ENCODE measurements at places on chromosomes 1 and 21.

- no peak for DNase-seq
Observed at GRCh38 chr1:226293553-226293920, 15.4 kb downstream of the LIN9 start.

DNA sequence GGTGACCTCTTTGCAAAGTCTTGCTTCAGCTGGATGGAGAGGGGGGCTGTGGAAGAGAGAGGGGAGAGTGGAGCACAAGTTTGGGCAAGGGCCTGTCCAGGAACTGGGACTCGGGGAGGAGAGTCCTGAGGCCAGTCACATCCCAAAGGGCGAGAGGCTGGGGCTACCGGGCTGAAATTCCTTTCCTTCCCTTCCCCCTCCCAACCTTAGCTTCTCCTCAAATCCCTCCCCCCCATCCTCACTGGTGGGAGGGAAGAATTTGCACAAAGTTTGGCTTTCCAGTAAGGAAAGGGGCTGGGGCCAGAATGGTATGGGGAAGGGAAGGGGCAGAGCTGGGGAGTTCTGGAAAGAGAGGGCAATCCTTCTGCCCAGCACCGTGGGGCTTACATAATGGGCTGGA is 854 bp downstream of the CNTN2 start:
- no peak for DNase-seq

GRCh38 chr1:211932231-211932932 is 101.8 kb upstream of the LPGAT1 start:
- DNase-seq, result no peak

DNA sequence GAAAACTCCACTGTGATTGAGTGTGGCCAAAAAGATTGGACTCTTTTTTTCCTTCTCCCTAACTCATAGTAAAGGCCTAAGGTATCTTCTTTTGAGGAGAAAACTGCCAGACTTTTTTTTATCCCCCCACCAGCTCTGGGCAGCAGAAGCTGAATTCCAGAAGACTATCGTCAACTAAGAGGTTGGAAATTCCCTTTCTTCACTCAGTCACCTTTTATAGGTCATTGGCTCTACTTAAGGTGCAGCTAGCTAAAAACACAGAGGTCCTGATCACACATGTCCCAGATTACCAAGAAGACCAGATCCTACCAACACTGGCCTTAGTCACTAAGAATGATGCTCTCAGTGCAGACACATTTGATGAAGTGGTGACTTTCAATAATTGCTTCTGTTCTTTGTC is 1441.2 kb downstream of the PLA2G4A start:
- DNase-seq, result no peak

DNA sequence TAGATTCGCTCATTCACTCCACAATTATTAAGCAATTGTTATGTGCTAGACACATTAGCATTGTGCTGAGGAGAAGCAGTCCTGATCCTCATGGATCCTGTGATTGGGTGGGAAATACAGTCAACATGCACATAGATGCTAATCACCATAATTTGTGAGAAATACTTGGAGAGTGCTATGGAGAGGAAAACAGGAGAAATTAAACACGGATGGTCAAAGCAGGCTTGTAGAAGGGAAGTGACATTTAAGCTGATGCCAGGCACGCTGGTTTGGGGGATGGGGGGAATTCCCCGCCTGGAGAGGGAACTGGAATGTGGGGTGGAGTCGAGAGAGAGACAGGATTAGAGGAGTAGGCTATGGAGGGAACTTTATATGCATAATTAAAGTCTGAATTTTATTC is 52.2 kb upstream of the L1TD1 start:
- DNase-seq, result no peak

DNA sequence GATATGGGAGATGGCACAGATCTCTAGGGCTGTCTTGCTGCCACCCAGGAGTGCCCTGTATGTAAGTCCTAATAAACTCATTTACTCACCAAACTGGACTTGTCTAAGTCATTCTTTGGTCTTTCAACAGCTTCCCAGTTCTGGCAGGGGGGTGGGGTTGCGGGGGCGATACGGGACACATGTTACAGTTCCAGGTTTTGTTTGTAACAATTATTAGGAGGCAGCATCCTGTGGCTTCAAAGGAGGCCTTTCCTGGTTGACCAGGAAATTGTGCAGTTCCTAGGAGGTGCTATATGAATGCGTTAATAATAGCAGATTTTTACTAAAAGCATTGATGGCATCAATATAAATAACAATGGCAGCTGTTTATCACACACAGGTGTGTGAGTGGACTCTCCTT is 42.7 kb upstream of the TRIM45 start:
- DNase-seq, result no peak

- no peak for DNase-seq
Observed at GRCh38 chr1:114337417-114337816, 173.6 kb downstream of the TRIM33 start.

GRCh38 chr21:31354604-31355443 is 10.8 kb upstream of the TIAM1 start:
- no peak for DNase-seq

DNA sequence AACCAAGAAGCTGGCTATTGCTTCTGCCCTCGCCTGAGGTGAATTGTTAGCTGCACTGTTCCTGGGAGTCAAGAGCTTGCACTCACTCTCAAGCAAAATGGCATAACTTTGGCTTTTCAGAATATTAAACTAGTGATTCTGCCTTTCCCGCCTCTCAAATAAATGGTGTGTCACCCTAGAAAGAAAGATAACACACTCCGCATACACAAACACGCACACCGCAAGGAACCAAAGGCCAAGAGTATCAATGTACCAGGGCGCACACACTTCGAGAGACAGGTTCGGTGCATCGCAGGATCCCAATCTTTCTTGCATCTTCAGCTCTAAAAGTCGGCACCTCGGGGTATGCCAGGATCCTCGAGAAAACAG is 470 bp upstream of the RTCA start:
- no peak for DNase-seq

GRCh38 chr1:96473791-96474434 is 247.7 kb upstream of the PTBP2 start:
- DNase-seq, result no peak

DNA sequence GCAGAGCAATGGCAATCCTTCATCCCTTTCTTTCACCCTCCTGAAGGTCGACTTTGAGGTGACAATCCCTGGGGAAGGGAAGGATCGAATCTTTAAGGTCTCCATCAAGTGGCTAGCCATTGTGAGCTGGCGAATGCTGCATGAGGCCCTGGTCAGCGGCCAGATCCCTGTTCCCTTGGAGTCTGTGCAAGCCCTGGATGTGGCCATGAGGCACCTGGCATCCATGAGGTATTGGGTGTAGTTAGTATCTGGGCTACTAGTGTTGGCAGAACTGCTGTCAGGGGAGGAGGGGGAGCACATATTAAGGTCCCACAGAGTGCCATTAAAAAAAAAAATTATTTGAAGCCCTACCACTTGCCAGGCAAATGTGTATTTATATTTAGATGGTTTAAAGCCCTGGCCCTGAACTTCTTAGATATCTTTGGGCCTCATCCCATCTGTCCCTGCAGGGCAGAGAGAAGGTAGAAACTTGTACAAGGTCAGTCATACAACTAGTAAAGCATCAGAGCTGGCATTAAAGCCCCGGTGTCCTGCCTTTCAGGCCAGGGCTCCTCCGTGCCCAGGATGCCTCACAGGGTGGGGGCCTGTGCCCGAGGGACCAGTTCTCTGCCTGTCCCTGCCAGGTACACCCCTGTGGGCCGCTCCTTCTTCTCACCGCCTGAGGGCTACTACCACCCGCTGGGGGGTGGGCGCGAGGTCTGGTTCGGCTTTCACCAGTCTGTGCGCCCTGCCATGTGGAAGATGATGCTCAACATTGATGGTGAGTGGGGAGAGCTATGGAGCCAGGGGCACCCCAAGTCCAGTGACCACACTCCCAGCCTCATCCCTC is 10.3 kb downstream of the AGO1 start:
- DNase-seq, result no peak

DNA sequence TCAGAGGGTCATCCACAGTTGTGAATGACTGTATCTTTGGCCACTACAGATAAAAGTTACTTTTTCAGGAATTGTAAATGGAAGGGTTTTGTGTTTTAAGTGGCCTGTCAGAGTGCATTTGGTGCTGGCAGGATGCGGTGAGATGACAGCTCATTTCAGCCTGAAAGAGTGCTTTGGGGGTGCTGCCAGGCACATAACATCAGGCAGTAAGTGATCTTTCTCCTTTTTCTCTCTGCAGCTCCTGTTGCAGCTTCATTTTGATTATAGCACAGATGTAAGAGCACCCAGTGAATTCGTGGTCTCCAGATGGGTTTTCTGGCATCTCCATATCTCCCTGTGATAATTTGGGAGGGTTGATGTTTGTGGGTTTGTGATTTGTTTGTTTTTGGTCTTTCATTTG is 14.8 kb upstream of the FAM163A start:
- no peak for DNase-seq

- no peak for DNase-seq
Observed at GRCh38 chr1:246134789-246135188, 372.3 kb downstream of the SMYD3 start.

GRCh38 chr1:94903280-94904009 is 23.5 kb downstream of the CNN3 start:
- DNase-seq, result no peak

- DNase-seq, result no peak
Observed at GRCh38 chr1:88973520-88974137, 18.8 kb downstream of the KYAT3 start.

- DNase-seq, result peak; percentile 46
Observed at GRCh38 chr1:107750364-107750959, 214.5 kb downstream of the VAV3 start.

GRCh38 chr1:48196237-48196636 is 26.3 kb upstream of the SLC5A9 start:
- DNase-seq, result no peak

GRCh38 chr1:118077331-118078045 is 107.5 kb downstream of the SPAG17 start:
- DNase-seq, result no peak

GRCh38 chr1:226884116-226884625 is 13.8 kb downstream of the PSEN2 start:
- no peak for DNase-seq

DNA sequence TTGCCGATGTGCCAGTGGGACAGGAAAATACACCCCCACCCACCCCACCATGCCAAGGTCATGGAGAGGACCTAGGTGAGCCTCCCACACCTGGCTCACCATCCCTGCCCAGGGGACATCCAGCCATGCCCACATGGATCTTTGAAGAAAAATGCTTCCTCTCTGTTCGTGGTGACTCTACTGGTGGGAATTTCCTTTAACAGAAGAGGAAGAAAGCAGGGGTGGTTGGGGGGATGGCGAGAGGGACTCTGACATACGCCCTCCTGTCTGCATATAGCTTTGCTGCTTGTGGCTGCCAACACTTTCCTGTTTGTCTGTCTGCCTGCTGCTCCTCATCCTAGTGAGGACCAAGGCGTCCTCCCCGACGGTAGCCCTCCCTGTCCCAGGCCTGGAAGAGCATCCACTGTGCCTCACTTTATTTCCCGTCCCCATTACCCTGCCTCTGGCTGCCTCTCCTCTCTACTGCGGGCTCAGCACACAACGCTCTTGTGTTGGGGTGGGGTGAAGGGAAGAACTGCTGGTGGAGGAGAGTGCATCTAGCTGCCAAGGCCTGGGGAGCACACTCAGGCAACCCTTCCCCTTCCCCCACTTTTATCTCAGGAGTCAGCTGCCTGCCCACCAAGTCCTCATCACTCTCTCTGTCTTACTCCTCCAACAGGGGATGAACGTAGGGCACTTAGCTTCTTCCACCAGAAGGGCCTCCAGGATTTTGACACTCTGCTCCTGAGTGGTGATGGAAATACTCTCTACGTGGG is 2.5 kb downstream of the SEMA4A start:
- no peak for DNase-seq

- DNase-seq, result no peak
Observed at GRCh38 chr1:28108001-28108400, 19.6 kb upstream of the EYA3 start.

GRCh38 chr1:53577761-53578100 is 118.5 kb downstream of the DMRTB1 start:
- DNase-seq, result no peak

DNA sequence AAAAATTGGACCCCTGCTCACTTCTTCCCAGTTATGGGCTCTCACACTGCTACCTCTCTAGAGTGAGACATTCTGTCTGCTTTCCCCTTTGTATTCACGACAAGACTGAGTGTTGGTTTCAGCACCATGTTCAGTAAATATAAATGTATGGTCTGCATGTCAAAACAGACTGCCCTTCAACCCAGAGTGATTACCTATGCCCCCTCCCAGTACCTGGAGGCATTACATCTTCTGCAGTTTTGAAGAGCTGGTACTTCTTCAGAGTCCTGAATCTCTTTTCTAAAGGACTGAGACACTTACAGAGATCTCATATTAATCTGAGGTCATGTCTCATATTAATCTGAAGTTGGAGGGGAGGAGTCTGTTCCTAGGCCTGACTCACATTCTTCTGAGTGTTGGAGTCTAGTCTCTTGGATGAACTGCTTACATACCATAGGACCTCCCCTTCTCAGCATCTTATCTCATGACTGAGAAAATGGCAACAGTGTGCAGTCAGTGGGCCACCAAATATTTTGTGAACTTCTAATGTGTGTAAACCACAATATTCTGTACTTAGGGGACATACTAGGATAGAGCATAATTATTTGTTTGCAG is 80.3 kb downstream of the RGL1 start:
- no peak for DNase-seq

GRCh38 chr1:6116137-6116536 is 64.0 kb downstream of the CHD5 start:
- DNase-seq, result no peak

- DNase-seq, result no peak
Observed at GRCh38 chr1:70112838-70113237, 92.5 kb downstream of the LRRC40 start.

GRCh38 chr1:214649607-214650006 is 46.6 kb downstream of the CENPF start:
- DNase-seq, result no peak

- DNase-seq, result no peak
Observed at GRCh38 chr21:41431788-41432548, 5.9 kb downstream of the MX1 start.

- no peak for DNase-seq
Observed at GRCh38 chr1:82091729-82092128, 291.0 kb downstream of the ADGRL2 start.

DNA sequence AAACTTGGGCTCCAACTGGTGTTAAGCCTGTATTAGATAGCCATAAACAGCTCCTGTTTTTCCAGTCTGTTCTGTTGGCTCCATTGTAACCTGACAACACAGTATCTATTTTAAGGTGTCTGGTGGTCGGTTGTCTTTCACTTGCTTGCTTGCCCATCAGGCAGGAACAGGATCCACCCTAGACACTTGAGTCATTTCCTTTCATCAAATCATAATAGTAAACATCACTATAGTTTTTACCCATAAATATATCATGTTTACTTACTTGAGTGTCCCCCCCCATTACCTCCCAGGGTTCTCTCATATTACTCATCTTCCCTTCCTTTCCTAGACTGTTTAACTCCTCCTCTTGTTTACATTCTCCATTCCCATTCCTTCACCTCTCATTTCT is 2.9 kb downstream of the DDI2 start:
- DNase-seq, result no peak

DNA sequence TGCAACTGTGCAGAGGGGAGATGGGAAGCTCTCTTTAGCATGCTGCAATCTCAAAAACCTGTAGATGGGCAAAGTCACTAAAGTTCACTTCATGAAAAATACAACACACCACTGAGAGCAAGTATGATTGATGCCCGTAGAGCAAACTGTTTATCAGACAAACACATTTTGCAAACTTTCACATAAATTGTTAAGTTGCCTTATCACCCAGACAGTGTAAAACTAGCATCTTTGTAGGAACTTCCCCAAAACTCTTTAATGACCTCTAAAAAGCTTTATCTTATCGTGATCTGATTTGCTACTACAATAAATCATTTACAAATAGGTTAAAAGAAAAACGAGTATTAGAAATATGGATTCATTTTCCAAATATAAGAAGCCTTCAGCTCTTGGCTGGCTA is 391.0 kb downstream of the LMO4 start:
- DNase-seq, result no peak

GRCh38 chr1:201450721-201451291 is 18.2 kb downstream of the PHLDA3 start:
- no peak for DNase-seq

Measured in NCI-H2107 (cell line).